ENCODE measurements at places on chromosomes 5 and 9. TPM values are rescaled to one million over a fixed set of nuclear protein-coding genes. Genes with fewer than 3 reads are reported as not detected.

The OLFML2A gene
- total RNA-seq = not detected

The CEP72 gene
- 8.5 TPM for total RNA-seq

The IFNK gene
- not detected for total RNA-seq

The ACTL7A gene
- total RNA-seq = not detected

The ARSI gene
- not detected for total RNA-seq

The BTNL8 gene
- total RNA-seq = not detected

The NR6A1 gene
- total RNA-seq = 0.22 TPM

The PTTG1 gene
- total RNA-seq = 13.9 TPM

The LCP2 gene
- 304 TPM for total RNA-seq

The SLC6A3 gene
- total RNA-seq = not detected

The CXXC5 gene
- total RNA-seq = 3.2 TPM

The NR2F1 gene
- total RNA-seq = not detected

The PPP2R2B gene
- 6.9 TPM for total RNA-seq

The NXNL2 gene
- not detected for total RNA-seq

The SREK1IP1 gene
- total RNA-seq = 19.6 TPM

The ANKRD34B gene
- not detected for total RNA-seq

The VDAC1 gene
- 58.1 TPM for total RNA-seq

The DMRT3 gene
- not detected for total RNA-seq
